ENCODE measurements at places on chromosomes 3 and 15. TPM values are rescaled to one million over a fixed set of nuclear protein-coding genes. Genes with fewer than 3 reads are reported as not detected.

CPNE9 gene
- 0.58 TPM for total RNA-seq

CNTN4 gene
- not detected for total RNA-seq

QRICH1 gene
- total RNA-seq, result 177 TPM

ADAMTS17 gene
- total RNA-seq, result 6.2 TPM

ZBBX gene
- not detected for total RNA-seq

CPB1 gene
- total RNA-seq, result not detected

SPTBN5 gene
- total RNA-seq, result 2.7 TPM

SNTN gene
- not detected for total RNA-seq

SUCNR1 gene
- total RNA-seq, result 0.15 TPM

SAMD7 gene
- total RNA-seq, result not detected

KBTBD13 gene
- total RNA-seq, result not detected

THAP10 gene
- 0.41 TPM for total RNA-seq

RTP3 gene
- total RNA-seq, result not detected

FSD2 gene
- not detected for total RNA-seq

SPINK8 gene
- total RNA-seq, result not detected

ANKUB1 gene
- total RNA-seq, result not detected

BCHE gene
- not detected for total RNA-seq

LSM3 gene
- 7.2 TPM for total RNA-seq

SOX14 gene
- not detected for total RNA-seq

IQSEC1 gene
- 82.0 TPM for total RNA-seq

RGMA gene
- total RNA-seq, result not detected

ANKRD63 gene
- total RNA-seq, result not detected

ARNT2 gene
- not detected for total RNA-seq

GHSR gene
- not detected for total RNA-seq

ATP13A5 gene
- total RNA-seq, result not detected

CFAP161 gene
- total RNA-seq, result not detected

FETUB gene
- total RNA-seq, result not detected

GOLGA6L4 gene
- total RNA-seq, result 3.1 TPM

RAB6B gene
- 0.55 TPM for total RNA-seq

CD200 gene
- 1.8 TPM for total RNA-seq

ASB14 gene
- not detected for total RNA-seq

ADGRG7 gene
- total RNA-seq, result not detected

HPS3 gene
- total RNA-seq, result 33.0 TPM

NAALADL2 gene
- not detected for total RNA-seq

MOBP gene
- not detected for total RNA-seq

PLSCR5 gene
- not detected for total RNA-seq

PARP16 gene
- 20.8 TPM for total RNA-seq

UBR1 gene
- total RNA-seq, result 48.5 TPM

ROPN1 gene
- total RNA-seq, result not detected

PRR20G gene
- not detected for total RNA-seq

ALPK3 gene
- 0.58 TPM for total RNA-seq

FAM131A gene
- total RNA-seq, result 10.0 TPM

TTLL13 gene
- total RNA-seq, result 1.1 TPM

TGM5 gene
- total RNA-seq, result not detected

EPHB3 gene
- 0.67 TPM for total RNA-seq

IL20RB gene
- 1.5 TPM for total RNA-seq

SLC7A14 gene
- not detected for total RNA-seq

COLQ gene
- total RNA-seq, result 6.1 TPM

RAB43 gene
- 64.5 TPM for total RNA-seq

Data from CD4-positive, alpha-beta memory T cell (primary cell).